ENCODE measurements at places on chromosomes 16 and 17.

DNA sequence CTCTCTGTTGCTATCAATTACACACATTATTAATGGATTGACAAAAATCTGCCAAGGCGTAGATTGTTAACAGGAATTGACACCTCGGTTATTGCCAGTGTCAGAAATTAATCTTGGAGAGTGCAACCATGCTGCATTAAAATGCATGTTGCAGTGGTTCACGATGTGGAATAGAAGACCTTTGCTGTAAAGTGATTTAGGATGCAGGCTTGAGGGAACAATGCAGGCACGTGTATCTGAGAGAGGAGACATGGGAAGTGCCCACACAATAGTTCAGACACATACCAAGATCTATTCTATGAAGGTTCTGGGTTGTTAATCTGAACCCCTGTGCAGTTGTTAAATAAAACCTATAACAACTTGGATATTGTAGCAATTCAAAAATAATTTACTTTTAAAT lies 1032.8 kb upstream of the CDH8 start:
- no peak for ATAC-seq

DNA sequence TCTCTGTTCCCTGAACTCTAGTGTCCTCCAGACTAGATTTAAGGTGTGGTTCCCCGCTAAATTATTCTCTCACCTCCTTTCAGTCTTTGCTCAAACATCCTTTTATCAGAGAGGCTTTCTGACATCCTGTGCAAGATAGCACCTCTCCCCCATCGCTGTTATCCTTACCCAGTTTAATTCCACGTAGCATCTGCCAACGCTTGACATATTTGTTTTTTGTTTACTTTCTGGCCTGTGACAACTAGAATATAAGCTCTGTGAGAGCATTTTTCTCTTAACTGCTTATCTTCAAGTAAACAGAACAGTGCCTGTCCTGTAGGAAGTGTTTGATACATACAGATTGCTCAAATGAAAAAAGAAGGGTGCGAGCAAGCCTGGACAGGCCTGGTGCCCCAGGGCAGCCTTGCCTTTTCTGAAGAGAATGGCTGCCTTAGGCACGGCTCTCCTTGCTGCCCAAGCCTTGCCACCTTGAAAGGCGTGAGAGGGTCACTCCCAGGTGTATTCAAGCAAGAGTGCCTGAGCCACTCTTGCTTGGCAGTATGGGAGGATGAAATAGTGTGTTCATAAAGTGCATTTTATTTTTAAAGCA lies 9.7 kb downstream of the DYNLL2 start:
- ATAC-seq = no peak

DNA sequence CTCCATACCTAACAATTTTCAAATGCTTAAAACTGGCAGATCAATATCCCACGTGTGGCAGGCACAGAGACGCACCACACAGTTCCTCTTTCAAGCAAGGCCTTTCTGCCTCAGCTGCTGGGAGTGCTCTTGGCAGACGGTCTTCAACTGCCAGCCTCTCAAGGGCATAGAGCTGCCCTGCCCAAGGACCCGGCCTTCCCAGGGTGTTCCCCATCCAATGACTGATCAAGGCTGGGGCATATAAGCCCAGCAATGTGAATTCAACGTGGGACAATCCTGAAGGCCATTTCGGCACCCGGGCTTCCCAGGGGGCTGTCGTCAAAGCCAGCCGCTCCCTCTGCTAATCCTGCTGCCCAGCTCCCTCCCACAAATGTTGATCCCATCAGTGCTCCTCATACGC lies 107.1 kb downstream of the STX8 start:
- ATAC-seq = no peak

DNA sequence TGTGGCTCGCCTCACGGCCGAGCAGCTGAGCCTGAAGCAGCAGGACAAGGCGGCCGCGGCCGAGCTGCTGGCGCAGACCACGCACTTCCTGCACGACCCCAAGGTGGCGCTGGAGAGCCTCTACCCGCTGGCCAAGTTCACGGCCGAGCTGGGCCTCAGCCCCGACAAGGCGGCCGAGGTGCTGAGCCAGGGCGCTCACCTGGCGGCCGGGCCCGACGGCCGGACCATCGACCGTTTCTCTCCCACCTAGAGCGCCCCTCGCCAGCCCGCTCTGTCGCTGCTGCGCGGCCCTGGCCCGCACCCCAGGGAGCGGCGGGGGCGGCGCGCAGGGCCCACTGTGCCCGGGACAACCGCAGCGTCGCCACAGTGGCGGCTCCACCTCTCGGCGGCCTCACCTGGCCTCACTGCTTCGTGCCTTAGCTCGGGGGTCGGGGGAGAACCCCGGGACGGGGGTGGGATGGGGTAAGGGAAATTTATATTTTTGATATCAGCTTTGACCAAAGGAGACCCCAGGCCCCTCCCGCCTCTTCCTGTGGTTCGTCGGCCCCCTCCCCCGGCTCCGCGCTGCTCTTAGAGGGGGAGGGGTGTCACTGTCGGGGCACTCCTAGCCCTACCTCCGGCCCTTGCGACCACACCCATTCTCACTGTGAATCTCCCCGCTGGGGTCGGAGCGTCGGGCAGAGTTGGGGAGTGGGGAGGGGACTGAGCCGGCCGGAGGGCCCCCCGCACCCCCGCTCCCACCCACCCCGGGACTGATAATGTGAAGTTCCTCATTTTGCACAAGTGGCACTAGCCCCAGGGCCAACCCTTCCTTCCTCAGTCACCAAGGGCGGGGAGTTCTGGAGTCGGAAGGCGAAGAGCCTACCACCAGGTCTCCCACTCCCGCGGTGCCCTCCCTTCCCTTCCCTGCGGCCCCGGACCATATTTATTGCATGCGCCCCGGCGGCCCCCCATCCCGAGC lies 4.0 kb downstream of the HIC1 start:
- no peak for ATAC-seq

GRCh38 chr16:4704491-4704890 lies 11.1 kb downstream of the NUDT16L1 start:
- no peak for ATAC-seq

- ATAC-seq = no peak
Observed at GRCh38 chr17:68600931-68601564, at the start of gene FAM20A. Gene FAM20A, minus strand, starts transcription at chr17:68601367. Its CDS starts 701 bp downstream, at chr17:68600666.

GRCh38 chr17:77548967-77549366 lies 408.2 kb downstream of the SEC14L1 start:
- no peak for ATAC-seq

GRCh38 chr17:74180336-74180735 lies 23.1 kb upstream of the RPL38 start:
- no peak for ATAC-seq

- ATAC-seq = no peak
Observed at GRCh38 chr16:86605950-86606349, 27.6 kb downstream of the FOXL1 start.

DNA sequence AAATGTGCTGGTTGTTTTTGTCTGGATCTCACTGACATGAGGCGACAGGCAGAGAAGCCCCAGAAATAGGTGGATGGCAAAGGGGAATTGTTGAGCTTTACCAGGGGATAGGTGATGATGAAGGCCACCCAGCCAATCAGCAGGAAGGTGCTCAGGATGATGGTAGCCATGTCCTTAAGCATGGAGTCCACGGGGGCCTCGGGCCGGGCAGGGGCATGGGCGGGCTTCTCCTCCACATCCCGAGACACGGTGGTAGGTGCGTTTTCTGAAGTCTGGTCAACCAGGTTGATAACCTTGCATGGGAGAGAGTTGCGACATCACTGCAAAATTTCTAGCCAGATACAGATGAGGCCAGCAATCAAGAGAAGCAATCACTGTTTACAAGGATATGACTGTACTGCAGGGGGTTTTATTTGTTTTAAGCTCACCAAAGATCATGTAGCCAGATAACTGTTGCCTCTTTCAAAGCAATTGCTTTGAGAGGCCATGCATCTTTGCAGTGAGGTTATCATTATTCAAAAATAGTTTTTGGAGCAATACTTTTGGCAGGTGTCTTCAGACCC lies 37.3 kb upstream of the ICAM2 start:
- ATAC-seq = no peak

DNA sequence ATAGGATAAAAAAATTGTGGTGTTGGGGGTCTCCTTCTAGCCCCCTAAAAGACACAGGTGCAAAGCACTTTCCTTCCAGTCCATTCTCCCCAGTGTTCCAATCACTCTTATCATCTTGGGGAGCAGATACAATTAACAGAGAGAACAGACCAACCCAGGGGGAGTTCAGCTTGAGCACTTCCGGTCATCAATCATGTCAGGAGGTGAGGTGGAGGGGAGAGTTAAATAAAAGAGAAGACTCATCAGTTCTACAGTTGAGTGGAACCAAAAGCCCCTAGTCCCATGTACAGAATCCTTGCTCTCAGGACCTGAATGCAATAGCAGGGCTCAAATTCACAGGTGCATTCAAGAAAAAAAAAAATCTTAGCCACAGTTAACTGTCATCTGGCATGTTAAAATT lies 122.3 kb downstream of the DYNLRB2 start:
- ATAC-seq = no peak

- no peak for ATAC-seq
Observed at GRCh38 chr17:49990921-49991320, 4.1 kb downstream of the DLX3 start.

GRCh38 chr16:86427433-86427851 lies 82.9 kb upstream of the FOXF1 start:
- ATAC-seq = no peak

- no peak for ATAC-seq
Observed at GRCh38 chr17:58181796-58182195, 10.7 kb upstream of the EPX start.

DNA sequence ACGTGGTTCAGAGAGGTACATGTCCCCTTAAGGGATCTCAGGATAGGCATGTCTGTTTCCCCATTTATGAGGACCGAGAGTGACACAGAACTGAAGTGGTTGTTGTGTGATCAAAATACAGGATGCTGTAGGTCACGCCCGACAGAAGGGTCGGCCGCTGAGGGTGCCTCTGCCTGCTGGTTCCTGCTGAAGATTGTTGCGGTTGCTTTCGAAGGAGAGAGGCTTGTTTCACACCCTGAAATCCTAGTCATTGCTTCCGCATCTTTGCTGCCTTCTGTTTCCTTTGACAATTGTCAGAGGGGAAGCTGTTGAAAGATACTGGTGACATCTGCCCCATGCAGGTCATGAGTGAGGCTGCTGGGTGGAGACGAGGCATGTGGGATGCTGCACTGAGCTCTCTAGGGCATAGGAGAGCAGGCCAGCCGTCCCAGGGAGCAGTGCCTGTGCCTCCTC lies 3.8 kb upstream of the NAT9 start:
- ATAC-seq = peak; percentile 55

- ATAC-seq = no peak
Observed at GRCh38 chr17:52209507-52209906, 51.0 kb upstream of the CA10 start.

DNA sequence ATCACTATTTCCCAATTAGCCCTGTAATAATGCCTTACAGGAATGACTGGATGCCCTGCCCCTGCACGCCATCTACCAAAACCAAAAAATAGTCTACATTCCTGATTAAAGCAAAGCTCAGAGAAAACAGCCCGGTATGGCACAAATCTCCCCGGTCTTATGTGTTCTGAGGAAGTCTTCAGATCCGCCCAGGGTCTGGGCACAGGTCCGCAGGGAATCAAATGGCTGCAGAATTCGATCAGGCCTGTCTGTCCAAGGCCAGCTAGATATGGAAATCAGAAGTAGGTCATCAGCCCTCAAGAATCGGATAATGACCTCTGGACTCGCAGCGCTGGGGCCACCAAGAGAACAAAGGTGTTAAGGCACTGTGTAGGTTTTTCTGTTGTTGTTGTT lies 171.0 kb downstream of the ZFHX3 start:
- ATAC-seq = no peak

- no peak for ATAC-seq
Observed at GRCh38 chr17:41347869-41348760, 2.5 kb downstream of the KRT33A start.

DNA sequence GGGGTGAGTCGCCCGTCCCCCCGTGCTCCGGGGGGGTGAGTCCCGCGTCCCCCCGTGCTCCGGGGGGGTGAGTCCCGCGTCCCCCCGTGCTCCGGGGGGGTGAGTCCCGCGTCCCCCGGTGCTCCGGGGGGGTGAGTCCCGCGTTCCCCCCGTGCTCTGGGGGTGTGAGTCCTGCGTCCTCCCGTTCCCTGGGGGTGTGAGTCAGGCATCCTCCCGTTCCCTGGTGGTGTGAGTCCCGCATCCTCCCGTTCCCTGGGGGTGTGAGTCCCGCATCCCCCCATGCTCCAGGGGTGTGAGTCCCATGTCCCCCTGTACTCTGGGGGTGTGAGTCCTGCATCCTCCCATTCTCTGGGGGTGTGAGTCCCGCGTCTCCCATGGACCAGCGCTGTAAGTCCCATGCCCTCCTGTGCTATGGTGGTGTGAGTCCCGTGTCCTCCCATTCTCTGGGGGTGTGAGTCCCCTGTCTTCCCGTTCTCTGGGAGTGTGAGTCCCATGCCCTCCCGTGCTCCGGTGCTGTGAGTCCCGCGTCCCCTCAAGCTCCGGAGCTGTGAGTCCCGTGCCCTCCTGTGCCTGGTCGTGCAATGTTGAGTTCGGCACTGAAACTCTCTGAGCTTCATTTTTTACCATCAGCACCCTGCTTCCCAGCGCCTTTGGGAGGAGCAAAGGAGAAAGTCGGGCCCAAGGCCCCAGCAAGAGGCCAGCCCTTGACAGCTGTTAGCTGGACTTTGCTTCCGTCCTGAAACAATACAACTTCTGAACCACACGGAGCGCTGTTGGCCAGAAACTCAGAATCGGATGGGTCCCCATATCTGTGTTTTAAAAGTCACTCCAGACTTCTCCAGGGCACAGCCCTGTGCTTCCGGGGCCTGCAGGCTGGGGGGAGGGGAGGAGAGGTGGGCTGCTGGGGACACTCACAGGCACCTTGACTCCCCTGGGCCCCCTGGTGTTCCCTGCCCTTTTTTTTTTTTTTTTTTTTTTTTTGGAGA lies 11.5 kb upstream of the ZC3H18 start:
- ATAC-seq = peak; percentile 45

DNA sequence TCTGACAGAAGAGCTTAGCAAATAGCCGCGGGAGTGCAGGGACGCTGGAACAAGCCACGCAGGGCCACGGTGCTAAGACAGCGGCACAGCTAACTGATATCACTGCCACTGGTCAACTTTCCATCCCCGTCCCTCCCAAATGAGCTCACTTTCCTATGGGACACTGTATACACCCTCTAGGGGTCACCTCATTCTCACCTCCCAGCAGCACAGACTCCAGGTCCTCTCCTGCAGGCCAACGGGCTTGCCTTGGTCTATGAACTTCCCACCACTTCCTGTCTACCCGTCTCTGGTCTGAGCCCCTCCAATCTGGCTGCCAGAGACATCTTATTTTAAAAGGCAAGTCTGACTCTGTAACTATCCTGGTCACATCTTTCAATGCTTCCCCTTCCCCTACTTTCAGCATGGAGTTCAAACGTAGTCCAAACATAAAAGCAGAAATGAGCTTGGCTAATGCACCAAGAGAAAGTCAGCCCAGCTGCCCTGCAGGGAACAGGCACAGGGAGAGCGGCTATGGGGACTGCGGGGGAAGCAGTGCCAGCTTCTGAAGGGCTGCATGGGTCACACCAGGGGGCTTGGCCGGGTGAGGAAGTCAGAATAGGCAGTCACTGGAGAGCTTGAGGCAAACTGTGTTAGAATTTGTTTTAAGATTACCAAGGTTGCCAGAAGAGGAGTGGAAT lies 26.3 kb upstream of the SLC38A8 start:
- ATAC-seq = no peak

GRCh38 chr17:10894220-10894619 lies 56.3 kb upstream of the PIRT start:
- ATAC-seq = no peak
